ENCODE measurements at places on chromosomes 3 and 15. TPM values are rescaled to one million over a fixed set of nuclear protein-coding genes. Genes with fewer than 3 reads are reported as not detected.

IL17RC gene
- total RNA-seq, result 18.7 TPM

CPA3 gene
- total RNA-seq, result 13.2 TPM

WNT7A gene
- not detected for total RNA-seq

GOLGA6A gene
- not detected for total RNA-seq

ATG7 gene
- total RNA-seq, result 52.4 TPM

DNA sequence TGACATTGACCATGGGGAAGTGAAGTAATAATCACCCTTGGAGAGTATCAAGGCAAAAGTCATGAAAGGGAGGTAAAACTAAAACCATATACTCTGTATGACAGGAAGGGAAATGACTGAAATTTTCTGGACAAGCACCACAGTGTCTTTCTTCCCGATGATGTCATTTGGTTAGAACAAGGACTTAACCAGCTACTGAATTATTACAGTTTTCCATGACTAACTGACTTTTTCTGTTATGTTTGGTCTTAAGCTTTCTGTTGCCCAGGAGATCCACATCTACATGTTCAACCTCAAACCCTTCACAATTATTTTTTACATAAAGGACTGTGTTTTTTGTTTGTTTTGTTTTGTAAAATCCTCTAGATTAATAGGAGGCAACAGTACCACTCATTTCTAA, 191.9 kb upstream of the IL12A start:
- DNase-seq, result peak; percentile 79

- DNase-seq, result no peak
Measured at GRCh38 chr15:48361685-48362084, 30.5 kb downstream of the DUT start.

DNA sequence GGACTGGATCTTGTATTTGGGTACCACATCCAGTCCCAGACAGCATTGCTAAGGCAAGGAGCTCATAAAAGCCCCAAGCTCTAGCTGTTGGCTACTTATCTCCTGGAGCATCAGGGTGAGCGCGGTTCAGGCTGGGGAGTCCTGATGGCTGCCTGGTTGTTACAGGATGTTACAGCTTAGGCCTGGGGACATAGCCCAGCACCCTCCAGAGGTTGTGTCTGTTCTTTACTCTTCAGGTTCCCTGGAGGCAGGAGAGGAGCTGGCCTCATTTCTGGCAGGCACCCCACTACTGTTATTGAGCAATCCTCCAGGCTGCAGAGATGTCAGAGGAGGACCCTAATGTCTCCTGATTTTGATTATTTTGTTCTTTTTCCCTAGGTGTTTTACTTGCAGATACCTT, 26.6 kb downstream of the APBA2 start:
- no peak for DNase-seq

DNA sequence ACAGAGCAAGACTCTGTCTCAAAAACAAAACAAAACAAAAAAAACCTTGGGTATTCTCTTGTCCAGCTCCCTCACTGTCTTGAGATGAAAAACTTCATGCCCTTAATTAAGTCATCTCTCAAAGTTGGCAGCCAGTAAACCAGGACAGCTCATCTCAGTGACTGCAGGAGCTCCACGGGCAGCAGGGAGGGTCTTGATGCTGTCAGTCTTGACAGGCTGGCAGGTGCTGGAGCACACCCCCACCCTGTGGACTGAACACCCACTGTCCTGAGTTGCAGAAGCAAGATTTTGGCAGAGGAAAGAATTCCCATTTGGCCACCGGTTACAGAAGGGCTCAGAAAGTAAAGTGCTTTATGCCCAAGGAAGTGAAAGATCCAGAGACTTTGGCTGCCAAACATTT, 8.0 kb downstream of the DNAJA4 start:
- DNase-seq, result no peak

GRCh38 chr3:190970560-190970959, 108.1 kb upstream of the GMNC start:
- no peak for DNase-seq

DNA sequence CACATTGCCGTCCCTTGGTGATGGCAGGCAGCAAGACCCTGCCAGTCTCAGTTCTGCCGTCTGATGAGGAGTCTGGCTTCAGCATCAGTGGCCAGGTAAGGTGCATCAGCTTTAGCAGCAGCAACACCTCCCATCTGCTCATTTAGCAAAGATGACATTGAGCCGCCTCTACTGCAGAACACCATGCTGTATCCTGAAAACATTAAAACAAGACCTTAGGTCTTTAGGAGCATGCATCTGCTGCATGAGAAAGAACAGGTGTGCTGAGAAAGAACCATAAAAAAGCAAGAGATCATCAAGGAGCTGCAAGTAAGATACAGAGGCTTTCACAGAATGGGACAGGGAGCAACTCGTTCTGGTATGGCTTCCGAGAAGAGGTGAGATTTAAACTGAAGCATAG, 87.5 kb downstream of the SCN11A start:
- no peak for DNase-seq

GRCh38 chr15:64667736-64668161, 107.6 kb downstream of the RBPMS2 start:
- DNase-seq, result no peak

DNA sequence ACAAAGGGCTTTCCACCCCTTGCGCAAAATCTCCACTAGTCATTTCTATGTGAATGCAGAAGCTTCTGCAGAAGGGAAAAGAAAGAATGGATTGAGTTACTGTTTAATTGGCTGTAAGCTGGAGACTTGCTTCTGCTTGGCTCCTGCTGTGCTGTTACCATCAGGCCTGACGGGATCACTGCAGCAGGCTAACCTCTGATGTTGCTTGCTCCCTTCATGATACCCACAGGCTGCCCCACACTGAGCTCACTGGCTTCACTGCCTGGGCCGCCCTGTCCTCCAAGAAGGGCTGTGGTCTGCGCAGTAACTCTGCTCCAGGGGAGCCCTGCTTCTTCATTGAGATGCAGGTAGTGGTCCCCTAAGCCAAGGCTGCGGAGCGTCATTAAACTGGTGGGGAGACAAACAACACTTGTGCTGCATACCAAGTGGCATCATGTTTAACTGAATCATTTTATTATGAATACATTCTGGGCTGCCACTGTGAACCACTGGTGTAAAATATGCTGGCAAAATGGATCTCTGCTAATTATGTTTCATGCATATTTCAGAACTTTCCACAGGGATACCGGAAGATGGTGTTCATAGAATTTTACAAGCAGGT, 78.6 kb downstream of the WDR49 start:
- DNase-seq, result no peak

- peak; percentile 37 for DNase-seq
Measured at GRCh38 chr3:192887047-192887446, 30.6 kb downstream of the MB21D2 start.

DNA sequence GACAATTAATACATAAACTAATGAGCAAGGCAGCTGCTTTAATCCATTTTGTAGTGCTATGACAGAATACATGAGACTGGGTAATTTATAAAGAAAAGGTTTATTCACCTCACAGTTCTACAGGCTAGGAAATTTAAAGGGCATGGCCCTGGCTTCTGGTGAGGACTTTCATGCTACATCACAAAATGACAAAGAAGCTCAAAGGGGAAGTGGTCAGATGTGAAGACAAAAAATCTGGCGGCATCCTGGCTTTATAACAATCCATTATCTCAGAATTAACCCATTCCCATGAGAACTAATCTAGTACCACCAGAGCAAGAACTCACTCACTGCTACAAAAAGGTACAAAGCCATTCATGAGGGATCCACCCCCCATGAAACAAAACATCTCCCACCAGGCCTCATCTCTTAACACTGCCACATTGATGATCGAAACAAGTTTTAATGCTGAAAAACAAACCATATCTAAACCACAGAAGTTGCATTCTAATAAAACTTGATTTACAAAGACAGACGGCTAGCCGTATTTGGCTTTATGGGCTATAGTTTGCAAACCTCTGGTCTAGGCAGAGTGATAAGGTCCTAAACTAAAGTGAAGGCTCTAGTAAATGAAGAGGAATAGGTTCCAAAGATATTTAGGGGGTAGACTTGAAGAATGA, 44.2 kb downstream of the GSK3B start:
- no peak for DNase-seq

GRCh38 chr3:129607391-129608068, 1.1 kb upstream of the PLXND1 start:
- no peak for DNase-seq

GRCh38 chr15:40006003-40006402, 33.0 kb downstream of the SRP14 start:
- no peak for DNase-seq

DNA sequence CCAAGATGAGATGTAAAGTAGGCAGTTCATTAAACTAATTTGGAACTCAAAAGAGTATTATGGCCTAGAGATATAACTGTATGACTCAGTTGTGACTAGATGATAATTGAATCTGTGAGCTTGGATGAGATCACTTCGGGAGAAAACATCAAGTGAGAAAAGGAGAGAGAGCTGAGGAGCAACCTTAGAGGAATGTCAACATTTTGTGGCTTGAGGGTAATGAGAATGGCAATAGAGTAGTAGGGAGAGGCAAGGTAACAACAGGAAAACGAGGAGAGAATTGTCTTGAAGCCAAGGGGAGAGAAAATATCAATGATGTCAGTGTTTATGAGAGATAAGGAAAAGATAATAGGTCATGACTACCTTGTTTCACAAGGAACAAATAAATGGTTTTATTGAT, 580.2 kb downstream of the NLGN1 start:
- no peak for DNase-seq

GRCh38 chr15:76235186-76235826, 76.0 kb downstream of the ETFA start:
- no peak for DNase-seq

DNA sequence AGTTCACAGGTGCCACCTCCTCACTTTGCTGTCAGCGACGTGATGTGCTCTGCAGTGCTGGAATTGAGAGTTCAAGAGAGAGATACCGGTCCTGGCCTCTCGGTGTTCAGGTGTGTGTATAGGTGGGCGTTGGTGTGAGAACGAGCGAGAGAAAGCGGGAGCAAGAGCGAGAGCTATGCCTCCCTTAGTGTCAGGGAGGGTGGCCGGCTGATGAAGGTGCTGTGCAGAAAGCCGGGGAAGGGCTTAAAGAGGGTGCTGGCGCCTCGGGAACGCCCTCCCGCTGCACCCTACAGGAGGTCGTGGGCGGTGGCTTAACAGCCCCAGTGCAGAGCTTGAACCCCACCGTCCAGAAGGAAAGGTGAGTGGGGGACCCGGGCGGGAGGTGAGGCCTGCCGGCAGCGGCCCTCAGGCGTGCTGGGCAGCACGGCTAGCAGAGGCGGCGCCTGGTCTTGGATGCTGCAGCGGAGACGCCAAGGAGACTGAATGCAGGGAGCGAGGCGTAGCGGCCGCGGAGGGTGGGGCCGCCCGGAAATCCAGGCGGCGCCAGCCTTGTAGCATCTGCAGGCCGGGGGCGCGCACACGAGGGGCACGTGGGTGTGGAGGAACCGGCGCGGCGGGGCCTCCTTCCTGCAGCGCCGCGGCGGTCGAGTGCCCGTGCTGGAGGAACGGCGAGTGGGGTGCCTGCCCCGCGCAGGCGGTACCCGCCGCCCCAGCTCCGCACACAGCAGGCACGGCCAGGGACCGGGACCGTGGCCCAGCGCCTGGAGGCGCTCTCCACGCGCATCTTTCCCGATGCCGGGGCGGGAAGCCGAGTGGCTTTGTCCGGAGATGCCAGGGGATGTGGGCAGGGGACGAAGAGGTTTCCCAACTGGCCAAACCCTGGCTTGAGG, 246.8 kb upstream of the TOPAZ1 start:
- DNase-seq, result no peak

DNA sequence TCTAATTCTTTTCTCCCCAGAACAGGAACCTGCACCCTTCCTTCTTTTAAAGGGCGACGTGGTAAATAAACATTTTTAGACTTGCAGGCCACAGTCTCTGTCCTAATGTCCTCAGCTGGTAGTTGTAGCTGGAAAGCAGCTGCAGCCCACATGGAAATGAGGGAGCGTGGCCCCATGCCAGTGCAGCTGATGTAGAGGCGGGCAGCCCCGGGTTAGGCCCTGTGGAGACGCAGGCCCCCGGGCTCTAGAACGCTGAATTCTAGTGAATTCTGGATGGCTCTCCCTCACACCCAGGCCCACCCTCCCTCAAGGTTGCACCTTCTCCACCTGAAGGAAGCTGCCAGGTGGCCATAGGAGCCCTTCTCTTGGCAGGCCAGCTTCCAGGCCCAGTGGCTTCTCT, 52.3 kb downstream of the PGPEP1L start:
- DNase-seq, result no peak

GRCh38 chr15:49178497-49178896, 8.4 kb downstream of the GALK2 start:
- no peak for DNase-seq

GRCh38 chr3:123365450-123366143, 83.3 kb downstream of the ADCY5 start:
- DNase-seq, result no peak

- no peak for DNase-seq
Measured at GRCh38 chr3:5635746-5636145, 448.2 kb downstream of the EDEM1 start.

DNA sequence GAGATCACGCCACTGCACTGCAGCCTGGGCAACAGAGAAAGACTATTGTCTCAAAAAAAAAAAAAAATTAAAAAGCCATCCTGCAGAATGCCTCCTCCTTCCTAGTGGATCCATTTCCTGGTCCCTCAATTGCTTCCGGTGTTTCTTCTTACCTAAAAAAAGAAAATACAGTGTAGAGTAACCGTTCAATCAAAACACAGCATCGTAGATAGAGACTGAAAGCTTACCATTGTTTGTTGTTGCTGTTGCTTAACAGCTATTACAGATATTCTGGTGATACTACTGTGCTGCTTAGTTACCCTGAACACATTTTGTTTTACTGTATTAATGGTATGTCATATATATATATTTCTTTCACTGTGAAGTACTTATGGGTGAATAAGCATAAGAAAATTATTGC, 105.5 kb upstream of the LRRFIP2 start:
- no peak for DNase-seq

DNA sequence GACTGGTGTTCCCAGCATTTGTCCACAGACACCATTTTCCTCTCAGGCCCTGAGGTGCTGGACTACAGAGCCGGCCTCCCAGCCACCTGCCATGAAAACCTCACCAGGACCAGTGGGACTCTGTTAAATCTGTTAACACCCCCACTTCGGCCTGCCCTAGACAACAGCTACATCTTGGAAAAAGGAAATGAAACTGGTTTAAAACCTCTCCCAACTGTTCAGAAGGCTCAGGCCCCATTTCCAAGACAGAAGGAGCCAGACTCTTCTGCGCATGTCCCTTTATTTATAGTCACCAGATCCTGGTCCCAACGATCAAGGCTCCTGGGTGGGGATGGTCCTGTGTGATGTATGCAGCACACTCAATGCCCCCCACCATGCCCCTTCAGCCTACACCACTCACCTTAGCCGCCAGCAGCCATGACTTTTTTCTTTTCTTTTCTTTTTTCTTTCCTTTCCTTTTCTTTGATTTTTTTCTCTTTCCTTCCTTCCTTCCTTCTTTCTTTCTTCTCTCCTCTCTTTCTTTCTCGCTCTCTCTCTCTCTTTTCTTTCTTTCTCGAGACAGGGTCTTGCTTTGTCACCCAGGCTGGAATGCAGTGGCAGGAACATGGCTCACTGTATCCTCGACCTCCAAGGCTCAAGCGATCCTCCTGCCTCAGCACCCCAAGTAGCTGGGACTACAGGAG, 25.5 kb upstream of the FLNB start:
- DNase-seq, result no peak

All from pulmonary artery endothelial cell (primary cell).